ENCODE measurements at places on chromosomes 12 and 14.

- peak; percentile 46 for DNase-seq
Observed at GRCh38 chr12:56836800-56837663, 73.9 kb downstream of the HSD17B6 start.

DNA sequence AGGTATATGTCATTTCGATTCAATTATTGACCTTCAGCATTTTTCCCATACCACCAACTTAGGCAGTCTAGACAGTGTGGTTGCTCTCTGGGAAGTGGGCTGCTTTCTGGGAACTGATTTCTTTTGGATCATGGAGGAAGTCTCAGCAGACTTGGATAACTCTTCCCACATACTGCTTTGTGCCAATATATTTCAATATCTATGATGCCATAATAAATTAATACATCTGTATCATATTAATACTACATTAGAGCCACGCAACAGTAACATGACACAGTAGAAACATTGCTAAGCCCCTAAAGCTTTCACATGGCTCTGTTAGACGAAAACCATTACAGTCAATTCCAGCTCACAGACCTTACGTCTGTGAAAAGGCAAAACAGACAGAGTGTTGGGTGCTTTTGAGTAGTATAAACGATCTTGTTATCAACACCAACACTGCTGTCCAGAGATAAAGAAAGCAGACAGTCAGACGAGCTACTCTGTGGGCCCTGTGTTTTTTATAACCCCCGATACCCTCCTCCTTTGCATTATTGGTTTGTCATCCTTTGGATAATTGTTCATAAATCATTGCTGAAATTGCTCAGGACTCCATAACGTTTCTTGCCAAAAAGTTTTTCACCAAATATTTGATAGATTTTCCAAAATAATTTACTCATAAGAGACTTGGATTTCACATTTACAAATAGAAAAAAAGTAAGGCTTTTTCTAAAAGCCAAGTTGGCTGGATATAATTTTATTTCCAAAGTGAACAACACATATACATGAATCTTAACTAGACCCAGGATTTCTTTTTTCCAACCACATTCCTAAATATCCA, 439.7 kb downstream of the ADAMTS20 start:
- DNase-seq, result no peak

GRCh38 chr12:20142316-20142715, 226.0 kb upstream of the PDE3A start:
- no peak for DNase-seq

GRCh38 chr14:68623307-68623706, 169.6 kb downstream of the ZFP36L1 start:
- DNase-seq, result no peak

- DNase-seq, result no peak
Observed at GRCh38 chr14:58307597-58308316, 9.4 kb downstream of the ARID4A start.

DNA sequence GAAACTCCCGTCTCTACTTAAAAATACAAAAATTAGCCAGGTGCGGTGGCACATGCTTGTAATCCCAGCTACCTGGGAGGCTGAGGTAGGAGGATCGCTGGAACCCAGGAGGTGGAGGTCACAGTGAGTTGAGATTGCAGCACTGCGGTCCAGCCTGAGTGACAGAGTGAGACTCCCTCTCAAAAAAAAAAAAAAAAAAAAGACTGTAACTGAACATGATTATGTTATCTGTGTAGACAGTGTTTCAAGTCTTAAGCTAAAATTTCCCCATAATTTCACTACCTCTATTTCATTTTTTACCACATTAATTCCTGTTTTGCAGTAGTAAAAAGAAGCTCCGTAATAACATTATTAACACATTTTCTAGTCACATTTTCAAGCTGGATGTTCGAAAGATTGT, 5.4 kb downstream of the PLBD1 start:
- no peak for DNase-seq

- no peak for DNase-seq
Observed at GRCh38 chr14:99685596-99685995, 1.5 kb downstream of the CYP46A1 start.

DNA sequence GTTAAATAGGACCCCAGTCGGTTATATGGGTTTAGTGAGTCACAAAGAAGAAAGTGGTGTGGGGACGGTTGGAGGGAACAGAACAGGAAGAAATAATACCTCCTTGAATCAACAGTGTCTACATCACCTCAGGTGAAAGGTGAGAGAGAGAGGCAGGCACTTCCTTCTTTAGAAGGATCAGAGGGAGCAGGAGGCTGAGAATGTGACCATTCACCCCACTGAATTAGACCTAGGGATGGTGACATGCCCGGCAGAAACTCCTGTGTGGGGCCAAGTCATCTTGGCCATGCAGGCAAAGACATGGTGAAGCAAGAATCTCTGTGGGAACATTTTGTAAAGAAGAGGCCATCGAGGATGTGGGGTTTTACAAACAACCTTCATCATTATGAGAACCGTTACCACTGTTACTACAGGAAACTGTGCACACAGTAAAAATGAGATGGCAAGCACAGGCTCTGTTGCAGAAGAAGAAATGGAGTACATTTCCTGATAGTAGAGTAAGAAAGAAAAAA, 1196.9 kb downstream of the VRK1 start:
- DNase-seq, result peak; percentile 29

GRCh38 chr12:5944688-5945070, 380 bp downstream of the ANO2 start:
- DNase-seq, result no peak

DNA sequence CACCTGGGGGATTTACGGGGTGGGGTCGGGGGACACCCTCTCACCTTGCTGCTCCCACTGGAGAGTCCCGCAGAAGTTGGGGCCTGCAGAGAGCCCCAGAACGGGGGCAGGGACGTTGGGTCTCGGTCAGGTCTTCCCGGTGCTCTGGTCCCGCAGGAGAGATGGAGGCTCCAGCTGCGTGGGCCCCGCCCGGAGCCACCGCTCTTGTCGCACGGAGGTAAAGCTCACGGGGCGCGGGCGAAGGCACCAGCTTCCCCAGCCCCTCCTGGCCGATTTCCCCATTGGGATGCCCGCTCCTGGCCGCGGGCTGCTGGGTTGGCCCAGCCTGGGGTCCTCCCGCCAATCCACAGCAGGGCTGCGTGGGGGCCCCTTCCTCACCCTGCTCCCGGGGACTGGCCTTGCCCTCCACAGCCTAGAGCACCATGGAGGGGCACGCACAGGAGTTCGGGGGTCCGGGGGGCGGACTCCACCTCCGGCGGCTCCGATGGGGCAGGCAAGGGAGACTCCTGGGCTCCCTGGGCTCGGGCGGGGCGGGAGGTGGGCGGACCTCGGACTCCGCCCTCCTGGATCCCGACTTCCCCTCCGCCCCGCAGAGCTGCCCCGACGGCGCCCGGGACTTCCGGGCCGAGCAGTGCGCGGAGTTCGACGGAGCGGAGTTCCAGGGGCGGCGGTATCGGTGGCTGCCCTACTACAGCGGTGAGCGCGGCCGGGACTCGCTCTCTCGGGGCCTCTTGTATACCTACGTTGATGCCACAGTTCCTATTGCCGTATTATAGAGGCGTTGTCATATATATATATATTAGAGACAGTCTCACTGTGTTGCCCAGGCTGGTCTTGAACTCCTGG, 8.4 kb downstream of the PAPLN start:
- peak; percentile 44 for DNase-seq

DNA sequence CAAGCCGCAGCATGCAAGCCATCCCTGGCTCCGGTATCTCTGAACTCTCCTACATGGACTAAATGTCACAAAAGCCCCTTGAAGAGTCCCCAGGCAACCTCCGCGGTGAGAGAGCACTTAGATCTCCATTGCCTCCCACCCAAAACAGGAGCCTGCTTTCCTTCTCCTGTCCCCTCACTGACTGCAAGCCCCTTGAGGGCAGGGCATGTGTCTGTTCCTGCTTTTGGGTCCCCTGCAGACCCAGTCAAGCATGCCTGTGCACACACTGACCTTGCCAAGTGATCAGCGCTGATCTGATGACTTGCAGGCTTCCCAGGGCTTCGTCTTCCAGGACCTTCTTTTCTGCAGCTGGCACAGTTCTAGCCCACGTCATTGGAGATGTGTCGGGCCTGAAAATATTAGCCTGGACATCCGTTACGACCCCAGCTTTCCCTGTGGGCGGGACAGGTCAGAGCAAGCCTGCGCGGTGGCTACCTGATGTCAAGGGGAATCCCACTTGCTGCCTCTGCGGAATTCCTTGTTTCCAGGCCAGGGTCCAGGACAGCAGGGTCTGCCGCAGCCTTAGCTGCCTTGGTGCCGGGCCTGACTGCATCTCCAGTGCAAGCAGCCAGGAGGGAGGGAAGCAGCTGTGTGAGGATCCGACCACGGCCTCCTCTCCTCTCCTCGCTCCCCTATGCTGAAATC, 92.5 kb downstream of the FBXL14 start:
- DNase-seq, result no peak

- no peak for DNase-seq
Observed at GRCh38 chr12:6996040-6996441, 22.2 kb downstream of the LPCAT3 start.

- no peak for DNase-seq
Observed at GRCh38 chr12:130664772-130665171, 51.3 kb downstream of the RIMBP2 start.

DNA sequence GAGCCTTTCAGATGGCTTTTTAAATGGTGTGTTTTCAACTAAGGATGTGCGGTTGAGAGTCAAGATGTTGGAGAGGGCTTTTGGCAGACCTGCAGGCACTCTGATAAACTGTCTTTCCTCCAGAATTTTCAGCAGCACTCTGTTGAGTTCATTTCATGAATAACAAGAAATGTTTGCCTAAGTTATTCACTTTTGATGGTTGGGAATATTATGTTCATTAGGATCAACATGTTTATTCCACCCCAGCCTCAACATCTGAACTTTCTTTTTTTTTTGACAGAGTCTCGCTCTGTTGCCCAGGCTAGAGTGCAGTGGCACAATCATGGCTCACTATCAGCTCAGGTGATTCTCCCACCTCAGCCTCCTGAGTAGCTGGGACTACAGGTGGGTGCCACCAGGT, 68.4 kb downstream of the C12orf75 start:
- no peak for DNase-seq

DNA sequence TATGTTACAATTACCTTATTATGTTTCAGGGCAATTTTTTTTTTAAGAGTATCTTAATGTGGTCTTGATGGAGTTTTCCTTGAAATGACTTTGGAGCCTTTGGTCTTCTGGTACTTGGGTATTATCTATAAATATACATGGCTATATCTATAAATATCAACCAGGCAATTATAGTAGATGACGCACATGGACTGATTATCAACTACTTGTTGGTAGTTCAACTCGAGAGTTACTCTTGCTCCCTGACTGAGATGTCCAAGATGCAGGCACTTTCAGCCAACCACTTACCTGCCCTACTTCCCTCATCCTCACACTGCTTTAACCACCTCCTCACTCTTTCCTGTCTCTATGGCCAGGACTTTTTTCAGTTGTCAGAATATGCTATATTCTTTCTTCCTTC, 85.4 kb downstream of the NTN4 start:
- DNase-seq, result no peak

DNA sequence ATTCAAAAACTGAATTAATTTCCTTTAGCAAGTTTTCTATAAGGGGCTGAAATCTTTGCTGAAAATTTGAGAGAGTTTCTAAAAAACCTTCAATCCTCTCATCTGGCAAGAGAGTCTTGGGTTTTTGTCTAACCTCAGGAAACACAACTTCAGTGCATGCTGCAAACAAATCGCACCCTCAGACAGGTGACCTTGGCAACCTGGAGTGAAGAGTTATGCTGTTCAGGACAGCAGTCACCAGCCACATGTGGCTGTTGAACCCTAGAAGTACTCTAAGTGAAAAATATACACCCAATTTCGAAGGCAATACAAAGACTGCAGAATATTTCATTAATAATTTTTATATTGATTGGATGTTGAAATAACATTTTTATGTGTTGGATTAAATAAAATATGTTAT, 184.8 kb downstream of the RPS29 start:
- DNase-seq, result no peak

DNA sequence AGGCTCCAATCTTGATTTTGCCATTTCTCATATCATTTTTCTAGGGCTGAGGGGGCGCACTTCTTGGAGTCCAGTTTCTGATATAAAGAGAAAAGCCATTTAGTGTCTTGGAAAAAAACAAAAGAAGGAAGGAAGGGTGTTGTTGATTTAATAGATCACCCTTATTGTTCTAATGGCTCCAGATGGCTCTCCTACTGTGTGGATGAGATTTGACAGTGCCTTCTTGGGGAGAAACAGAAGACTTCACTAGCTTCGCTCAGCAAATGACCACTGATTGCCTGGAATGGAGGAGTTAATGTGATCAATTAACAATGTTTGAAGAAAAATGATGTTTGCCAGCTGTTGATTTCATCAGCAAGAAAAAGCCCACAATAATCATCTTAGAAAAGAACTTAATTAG, 216.2 kb downstream of the APAF1 start:
- no peak for DNase-seq

DNA sequence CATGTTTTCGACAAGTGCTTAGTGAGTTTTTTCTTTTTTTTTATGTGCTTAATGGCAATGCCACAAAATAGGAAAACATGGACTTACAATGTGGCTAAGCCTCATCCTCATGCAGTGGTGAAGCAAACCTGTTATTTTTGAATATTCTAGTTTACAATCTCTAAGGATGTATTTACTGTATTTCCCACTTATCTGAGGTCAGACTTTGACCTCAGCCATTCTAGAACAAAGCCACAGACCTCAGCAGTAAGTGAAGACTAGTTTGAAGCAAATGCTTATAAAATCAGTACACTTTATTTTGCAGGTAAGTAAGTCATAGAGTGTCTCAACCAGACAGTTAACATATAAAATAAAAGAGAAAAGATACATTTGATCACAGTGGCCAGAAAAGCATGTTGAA, 130.1 kb downstream of the CCDC91 start:
- DNase-seq, result no peak

DNA sequence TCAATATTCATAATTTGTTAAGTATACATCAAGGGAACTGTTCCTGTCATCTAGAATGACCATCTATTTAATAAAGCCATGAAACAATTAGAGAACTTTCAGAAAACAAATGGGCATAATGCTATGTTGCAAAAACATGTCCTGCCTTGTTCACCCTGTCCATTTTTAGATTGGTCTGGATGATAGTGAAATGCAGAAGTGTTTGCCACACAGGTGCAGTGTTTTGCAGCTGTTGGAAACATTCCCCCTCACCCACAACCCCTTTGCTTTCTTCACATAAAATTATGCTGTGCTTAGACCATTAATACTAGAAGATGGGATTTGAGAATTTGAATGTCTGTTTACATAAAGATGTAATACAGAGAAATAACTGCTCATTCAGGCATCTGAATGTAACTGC, 36.5 kb downstream of the LEMD3 start:
- no peak for DNase-seq

GRCh38 chr12:46470036-46470627, 97.6 kb upstream of the SLC38A2 start:
- peak; percentile 27 for DNase-seq

GRCh38 chr14:67420102-67420739, 8.3 kb upstream of the PLEK2 start:
- DNase-seq, result peak; percentile 29

- no peak for DNase-seq
Observed at GRCh38 chr12:50901685-50902113, 50.6 kb upstream of the HIGD1C start.
